ENCODE measurements at places on chromosomes 4 and X.

DNA sequence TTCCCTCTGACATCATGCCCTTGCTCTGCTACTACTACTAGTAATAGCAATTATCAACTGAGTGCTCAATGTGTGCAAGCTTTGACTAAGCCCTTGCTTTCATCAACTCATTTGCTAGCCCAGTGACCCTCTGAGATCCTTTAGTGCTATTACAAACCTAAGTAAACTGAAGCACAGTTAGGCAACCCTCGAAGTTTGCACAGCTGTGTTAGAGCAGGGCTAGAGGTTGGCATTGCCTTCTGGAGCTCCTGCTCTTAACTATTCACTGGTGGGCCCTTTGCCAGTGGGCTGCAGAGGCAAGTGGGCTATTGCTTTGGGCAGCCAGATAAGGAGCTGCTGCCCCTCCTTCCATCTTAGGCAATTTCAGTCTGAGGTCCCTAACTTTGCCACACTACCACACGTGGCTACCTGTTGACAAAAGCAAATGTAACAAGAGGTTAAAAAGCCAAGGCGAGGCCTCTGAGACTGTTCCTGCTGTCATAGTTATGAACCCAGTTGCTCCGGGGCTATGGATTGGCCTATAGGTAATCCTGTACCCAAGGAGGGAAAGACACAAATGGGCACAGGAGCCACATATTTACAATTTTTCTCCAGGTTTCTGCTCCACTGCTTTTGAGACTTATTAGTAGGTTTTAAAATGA, 41.5 kb upstream of the ANKRD50 start:
- no peak for DNase-seq

DNA sequence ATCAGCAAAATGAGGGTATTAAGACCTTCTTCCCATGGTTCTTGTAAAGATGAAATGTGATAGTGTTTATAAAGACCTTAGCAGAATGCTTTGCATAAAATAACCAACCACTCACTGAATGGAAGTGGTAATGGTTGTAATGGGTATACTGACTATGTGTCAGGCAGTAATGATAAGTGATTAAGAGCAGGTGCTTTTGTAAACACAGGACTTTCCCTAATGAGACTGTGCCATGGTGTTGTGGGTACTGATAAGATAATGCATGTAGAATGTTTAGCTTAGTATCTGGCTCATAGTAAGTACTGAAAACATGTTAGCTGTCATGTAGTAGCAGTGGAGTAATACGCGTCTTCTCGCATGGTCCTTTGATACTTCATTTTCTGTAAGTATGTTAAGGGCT, 6.9 kb downstream of the LSM6 start:
- DNase-seq, result no peak

- no peak for DNase-seq
These were observed 229.8 kb upstream of the SFRP2 start for GRCh38 chr4:154018659-154019058.

GRCh38 chr4:112854420-112854819, 195.0 kb upstream of the ANK2 start:
- DNase-seq, result no peak

DNA sequence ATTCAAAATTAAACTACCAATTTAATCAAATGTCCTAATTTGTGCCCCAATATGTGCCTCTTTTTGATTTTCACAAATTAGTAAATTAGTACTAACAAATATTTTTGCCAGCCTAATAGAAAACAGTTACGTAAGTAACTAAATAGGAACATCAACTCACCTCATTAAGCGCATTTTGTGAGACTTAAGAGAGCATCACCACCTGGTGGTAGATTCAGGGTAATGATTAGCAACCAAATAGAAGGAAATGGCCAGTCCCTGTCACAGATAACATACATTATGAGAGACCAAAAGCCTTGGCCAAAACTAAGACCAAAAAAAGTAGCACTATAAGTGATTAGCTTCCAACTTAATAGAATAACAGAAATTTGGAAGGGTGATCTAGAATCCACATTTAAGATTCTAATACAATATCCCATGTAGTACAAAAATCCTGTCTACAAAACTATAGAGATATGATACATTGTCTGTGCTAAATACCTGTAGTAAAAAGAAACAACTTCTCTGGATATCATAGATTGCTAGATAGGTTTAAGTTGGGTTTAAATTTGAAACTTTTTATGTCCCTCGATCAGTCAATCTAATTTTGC, 46.7 kb downstream of the C4orf46 start:
- DNase-seq, result no peak

- DNase-seq, result no peak
These were observed 1446.0 kb downstream of the FSTL5 start for GRCh38 chr4:160717848-160718247.
